Suppressor macrophage treated with lipopolysaccharide for 1 hour (primary cell): ENCODE measurements at places on chromosomes 5 and 9.

DNA sequence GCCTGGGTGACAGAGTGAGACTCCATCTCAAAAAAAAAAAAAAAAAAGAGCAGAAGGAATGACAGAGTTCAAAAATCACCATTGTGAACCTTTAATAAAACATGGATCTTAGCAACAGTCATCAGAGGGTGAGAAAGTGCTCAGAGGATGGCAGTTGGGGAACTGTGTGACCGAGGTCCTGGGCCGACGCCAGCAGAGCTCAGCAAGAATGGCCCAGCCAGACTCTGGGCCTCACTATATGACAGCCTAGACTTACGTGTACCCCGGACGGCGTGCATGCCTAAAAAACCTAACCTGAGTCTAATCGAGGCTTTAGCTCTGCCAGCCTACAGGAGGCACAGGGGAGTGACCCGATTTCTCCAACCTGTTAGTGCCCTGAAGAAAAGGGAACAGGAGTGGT lies 64.3 kb downstream of the MVB12B start:
- DNase-seq, result no peak

- DNase-seq, result no peak
Measured at GRCh38 chr9:114324492-114324891, 1.6 kb downstream of the ORM1 start.

GRCh38 chr5:69416699-69417098 lies 1.8 kb downstream of the MARVELD2 start:
- no peak for DNase-seq

DNA sequence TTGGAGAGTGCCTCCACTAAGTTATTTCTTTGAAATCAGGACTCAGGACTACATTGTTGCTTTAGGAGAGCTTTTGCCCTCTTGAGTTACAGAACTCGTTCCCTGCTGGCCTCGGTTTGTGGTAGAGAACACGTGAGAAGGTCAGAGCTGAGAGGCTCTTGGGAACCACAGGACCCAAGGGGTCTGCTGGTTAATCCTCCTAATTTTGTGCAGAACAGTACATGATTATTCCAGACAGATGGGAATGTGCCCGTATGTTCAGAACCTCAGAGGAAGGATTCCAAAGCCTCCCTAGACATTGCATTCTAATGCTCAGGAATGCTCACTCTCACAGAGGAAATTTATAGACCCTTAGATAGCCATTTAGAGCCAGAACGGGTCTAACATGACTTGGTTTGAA lies 25.2 kb upstream of the BASP1 start:
- DNase-seq, result no peak

DNA sequence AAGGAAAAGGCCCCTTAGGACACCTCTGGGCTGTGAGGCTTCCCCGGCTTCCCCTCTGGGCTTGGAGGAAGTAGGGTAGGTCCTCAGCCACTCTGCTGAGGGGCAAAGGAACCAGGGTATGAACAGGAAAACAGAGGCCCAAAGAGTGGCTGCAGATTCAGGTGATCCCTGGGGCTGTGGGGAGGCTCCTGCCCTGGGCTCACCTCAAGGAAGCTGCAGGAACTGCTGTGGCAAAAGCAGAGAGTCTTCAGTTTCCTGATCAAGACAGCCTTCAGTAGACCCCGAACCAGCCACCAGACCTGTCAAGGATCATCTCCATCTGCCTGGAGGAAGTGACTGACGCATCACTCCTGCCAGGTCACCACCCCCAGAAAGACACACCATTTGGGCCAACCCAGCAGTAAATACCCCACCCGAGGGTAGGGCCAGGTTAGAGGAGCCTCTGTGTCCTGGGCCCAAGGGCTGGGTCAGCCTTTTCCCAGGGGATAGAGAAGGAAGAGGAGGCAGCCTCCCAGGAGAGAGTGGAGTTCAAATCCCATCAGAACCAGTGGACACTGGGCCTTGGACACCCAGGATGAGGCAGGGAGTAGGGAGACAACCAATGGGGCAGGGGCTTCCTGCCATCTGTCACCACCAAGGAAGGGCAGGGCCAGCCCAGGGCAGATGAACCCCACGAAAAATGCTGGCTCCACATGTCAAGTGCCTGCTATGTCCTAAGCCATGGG lies 5.8 kb upstream of the ST6GALNAC6 start:
- DNase-seq, result peak; percentile 38

DNA sequence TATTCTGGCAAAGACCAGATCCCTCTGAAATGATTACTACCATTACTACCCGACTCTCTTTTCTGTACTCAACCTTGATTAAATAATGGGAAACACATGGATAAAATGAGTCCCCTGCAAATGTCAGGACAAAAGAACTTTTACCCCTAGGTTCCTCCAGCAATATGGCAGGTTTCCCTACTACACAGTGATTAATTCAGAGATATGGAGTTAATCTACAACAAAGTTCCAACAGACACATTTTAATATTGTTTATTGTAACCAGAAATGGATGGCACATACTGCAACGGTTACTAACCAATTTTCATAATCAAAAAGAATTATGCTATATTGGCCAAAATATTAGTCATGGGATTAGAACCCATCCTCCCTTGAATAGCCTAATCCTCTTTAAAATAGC lies 294.8 kb downstream of the ATPSCKMT start:
- no peak for DNase-seq

DNA sequence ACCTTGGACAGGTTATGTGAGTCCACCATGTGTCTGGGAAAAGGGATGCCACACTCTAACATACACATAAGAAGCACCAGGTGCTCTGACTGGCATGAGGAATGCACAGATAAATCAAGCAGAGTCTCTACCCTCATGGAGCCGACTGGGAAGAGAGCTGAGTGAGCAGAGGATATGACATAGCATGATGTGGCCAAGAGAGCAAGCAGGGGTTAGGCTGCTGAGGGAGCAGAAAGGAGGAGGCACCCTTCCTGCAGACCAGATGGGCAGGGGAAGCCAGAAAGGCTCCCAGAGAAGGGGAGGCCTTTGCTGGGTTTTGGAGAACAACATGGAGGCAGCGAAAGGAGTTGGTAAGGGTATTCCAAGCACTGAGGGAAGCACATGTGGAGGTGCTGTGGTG lies 223.1 kb downstream of the GNA14 start:
- DNase-seq, result no peak

DNA sequence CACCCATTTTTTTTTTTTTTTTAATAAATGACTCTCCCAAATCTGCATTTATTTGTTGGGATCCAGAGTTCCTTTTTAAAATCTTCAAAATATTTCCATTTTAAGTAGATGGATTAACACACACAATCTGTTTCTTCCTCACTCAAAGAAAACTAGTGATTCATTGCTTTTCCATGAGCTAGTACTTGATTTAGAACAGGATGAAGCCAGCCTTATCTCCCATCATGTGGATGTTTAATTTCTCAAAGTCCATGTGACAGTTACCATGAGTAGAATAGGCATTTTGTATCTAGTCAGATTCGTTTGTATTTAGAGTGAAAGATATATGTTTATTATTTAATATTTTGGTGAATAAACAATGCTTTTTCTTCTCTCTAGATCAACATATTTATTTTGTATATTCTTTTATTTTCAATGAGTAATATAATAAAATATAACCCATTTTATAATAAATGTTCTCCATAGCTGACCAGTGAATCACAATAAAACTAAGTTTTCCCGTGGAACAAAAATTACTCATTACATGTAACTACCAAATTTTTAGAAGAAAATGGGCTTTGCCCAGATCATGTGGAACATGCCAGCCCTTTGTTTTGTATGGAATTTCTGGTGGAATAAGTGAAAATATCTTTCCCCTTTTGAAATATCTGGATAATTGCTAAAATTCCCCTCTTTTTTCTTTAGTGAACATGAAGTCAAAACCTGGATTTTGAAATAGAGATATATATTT lies 54.9 kb upstream of the RPS23 start:
- DNase-seq, result no peak

GRCh38 chr5:81922854-81923279 lies 49.0 kb upstream of the ATG10 start:
- no peak for DNase-seq

DNA sequence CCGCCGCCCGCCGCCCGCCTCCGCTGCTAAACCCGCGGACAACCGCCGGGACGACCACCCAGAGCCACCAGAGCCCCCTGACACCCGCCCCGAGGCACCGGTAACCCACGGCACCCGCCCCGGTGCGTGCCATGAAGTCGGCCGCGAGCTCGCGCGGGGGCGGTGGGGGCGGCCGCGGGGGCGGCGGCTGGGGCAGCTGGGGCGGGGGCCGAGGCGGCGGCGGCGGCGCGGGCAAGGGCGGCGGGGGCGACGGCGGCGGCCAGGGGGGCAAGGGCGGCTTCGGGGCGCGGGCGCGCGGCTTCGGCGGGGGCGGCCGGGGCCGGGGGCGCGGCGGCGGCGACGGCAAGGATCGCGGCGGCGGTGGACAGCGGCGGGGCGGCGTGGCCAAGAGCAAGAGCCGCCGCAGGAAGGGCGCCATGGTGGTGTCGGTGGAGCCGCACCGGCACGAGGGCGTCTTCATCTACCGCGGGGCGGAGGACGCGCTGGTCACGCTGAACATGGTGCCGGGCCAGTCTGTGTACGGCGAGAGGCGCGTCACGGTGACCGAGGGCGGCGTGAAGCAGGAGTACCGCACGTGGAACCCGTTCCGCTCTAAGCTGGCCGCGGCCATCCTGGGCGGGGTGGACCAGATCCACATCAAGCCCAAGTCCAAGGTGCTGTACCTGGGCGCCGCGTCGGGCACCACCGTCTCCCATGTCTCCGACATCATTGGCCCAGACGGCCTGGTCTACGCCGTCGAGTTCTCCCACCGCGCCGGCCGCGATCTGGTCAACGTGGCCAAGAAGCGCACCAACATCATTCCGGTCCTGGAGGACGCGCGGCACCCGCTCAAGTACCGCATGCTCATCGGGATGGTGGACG lies 499 bp downstream of the FBLL1 start:
- peak; percentile 13 for DNase-seq

- DNase-seq, result no peak
Measured at GRCh38 chr9:120668399-120668798, 45.9 kb downstream of the MEGF9 start.

DNA sequence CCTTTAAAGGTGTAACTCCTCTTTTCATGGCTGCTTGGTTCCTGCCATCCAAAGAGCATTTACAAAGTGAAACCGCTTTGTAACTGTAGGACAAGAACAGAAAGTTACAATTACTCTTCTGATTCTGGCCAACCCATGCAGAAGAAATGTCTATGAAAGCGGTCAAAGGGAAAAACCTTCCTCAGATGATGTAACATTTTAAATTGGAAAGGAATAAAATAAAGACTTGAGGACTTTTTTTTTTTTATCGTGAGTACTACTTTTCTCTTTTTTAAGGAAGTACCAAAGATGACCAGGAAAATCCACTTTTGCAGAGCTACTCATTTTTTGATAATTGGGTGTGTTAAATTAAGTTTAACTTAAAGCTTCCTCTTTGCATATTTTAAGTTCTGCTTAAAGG lies 13.0 kb upstream of the C9orf72 start:
- DNase-seq, result peak; percentile 72

DNA sequence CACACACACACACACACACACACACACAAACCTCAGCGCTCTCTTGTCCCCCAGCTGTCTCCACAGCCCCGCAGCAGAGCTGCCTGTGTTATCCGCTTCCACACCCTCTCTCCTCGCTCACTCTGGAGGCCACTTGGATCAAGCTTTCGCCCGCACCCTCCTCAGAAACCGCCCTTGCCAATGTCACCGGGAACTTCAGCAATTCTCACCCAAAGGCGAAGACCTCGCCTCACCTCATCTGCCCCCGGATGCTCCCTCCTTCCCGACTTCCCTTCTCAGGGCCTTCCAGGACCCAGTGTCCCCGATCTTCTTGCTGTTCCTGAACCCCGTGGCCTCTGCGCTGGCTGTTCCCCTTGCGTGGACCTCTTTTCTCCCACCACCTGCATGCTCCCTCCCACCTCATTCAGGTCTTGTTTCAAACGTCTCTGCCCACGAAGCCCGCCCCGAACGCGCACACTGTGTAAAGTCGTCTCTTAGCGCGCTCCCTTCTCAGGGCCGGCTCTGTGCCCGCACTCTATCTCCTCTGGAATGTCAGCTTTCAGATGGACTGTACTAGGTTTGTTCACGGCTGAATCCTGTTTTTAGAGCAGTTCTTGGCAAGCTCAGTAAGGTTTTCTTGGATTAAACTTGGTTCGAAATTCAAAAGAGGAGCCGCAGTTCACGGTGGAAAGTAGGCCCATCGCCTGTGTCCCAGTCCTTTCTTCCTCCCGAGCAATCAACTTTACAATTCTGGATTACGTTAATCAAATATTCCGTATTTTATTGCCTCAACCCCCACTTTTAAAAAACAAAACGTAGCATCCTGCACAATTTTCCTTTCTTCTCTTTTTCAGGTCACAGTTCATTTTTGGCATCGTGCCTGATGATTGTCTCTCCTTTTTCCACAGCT lies 1.0 kb upstream of the TRIM7 start:
- DNase-seq, result no peak

DNA sequence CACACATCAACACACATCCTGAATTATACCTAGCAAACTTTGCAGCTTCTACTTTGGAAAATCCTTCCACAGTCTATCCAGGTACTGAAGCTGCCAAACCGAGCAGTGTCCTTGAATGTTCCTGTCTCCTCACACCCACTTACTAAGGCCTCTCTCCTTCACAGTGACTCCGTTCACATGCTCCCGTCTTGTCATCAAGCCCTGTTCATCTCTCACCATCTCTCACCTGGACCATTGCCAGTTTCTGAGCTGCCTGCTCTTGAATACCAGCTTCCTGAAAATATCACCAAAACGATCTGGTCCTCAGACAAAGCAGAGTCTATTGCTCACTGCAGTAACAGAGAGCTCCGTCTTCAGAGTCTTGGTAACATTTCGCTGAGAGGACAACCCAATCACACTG lies 57.4 kb downstream of the GCNT1 start:
- peak; percentile 28 for DNase-seq

DNA sequence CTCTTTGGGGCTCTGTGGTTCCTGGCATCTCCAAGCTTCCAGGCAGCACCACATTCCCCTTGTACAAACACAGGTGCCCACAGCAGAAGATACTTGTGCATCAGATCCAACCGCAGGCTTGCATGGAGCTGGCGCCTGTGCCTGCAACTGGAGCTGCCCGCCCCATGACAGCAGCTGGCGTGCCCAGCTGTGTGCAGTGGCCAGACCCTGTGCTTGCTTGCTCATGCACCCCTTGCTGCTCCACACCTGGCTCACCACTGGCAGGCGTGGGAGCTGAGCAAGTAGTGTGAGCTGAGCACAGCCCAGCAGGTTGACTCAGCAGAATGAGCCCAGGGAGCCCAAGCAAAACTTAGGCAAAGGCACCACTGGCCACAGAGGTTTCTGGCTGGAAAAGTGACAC lies 84.4 kb upstream of the STARD4 start:
- no peak for DNase-seq

- DNase-seq, result no peak
Measured at GRCh38 chr5:102747386-102748166, 7.5 kb upstream of the PAM start.

DNA sequence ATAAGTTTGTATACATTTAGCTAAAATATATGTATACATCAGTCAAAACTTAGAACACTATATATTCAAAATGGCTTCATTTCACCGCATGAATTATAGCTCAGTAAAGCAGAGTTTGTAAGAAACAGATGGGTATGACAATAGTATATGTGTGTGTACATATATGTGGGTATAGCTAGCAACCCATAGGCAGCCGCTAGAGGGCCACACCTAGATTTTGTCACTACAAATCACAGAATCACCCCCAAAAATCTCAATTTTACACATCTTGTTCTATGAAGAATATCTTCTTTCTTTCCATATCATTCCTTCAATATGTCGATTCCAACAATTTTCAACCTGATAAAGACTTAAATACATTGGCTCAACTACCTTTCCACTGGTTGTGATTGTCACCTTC lies 357.8 kb upstream of the CCNG1 start:
- DNase-seq, result peak; percentile 10
